Astrocyte (in vitro differentiated cells and primary cell): ENCODE measurements at places on chromosomes 4 and X. TPM values are rescaled to one million over a fixed set of nuclear protein-coding genes. Genes with fewer than 3 reads are reported as not detected.

DNA sequence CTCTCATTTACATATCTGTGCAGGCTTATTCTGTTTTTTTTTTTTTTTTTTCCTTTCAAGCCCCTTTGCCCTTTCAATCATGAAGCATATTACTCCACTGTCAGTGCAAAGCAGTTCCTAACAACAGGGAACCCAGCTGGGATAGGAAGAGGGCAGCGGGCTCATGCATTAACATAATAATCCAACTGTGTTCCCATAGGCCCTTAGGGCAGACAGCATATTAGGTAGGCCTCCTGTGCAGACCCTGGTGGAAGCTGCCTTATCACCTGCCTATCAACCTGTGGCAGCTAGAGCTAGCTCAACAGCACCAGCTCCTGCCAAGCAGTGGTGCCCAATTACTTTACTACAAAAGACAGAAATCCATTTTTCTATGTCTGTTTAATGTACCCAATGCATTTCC lies 49.3 kb downstream of the SLC10A7 start:
- no peaks in the 10 kb centered on the region for H3K27me3 ChIP-seq
- H3K4me3 ChIP-seq: no peak overlapping the region
- no peak for DNase-seq
- H3K4me1 ChIP-seq: no peaks in the 10 kb centered on the region

Gene VCX3B
- total RNA-seq: not detected in 2 replicates

DNA sequence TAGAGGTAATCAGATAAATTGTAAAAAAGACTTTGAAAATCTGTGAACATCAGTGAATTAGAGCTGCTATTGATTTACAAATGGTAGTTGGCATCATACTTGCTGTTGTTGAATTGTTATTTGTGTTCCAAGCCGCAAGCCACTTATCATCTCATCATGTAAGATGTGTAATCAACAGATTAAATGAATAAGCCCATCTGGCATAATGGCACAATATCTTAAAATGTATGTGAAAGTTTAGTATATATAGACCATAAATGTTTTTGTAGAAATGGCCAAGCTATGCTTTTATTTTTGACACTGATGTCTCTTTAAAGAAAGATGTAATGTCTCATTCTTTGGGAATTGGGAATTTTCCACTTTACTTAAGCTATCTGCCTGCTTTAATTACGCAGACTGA lies 682.6 kb upstream of the GNPDA2 start:
- no peak overlapping the region for H3K4me3 ChIP-seq
- H3K27me3 ChIP-seq: no peaks in the 10 kb centered on the region
- no peaks in the 10 kb centered on the region for H3K36me3 ChIP-seq
- H3K27ac ChIP-seq: no peak overlapping the region

DNA sequence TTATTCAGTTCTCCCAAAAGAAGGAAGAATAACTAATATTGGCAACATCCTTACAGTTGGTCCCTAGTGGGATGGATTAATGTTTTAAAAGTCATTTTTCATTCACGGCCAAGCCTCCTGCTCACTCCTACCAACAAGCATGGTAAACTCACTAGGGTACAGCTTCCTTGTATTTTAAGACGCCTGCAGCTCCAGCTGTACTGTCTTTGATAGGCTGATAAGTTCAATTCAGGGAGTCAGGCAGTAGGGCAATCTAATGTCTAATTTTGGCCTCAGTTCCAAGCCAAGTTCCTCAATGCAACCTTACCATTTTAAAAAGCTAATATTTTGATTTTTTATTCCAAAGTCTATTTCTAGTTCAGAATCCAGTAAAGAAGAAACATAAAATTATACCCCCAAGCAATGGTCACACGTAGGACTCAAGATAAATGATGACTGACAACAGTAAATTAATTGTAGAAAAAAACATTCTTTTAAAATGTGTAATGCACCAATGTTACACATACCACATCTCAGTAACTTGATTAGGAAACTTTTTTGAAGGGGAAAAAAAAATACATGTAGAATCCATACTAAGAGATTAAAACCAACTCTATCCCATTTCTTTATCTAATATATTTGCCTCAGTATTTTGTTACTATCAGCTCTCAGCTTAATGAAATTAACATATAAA lies 9.3 kb downstream of the LCORL start:
- no peak overlapping the region for H3K4me3 ChIP-seq
- DNase-seq: no peak
- H3K36me3 ChIP-seq: no peaks in the 10 kb centered on the region
- no peaks in the 10 kb centered on the region for H3K4me1 ChIP-seq

Gene RAB9B
- total RNA-seq: 1.7 and 2.2 TPM in 2 replicates

Gene FAM133A
- 0.18 and 0.36 TPM in 2 replicates for total RNA-seq

Gene UGT2B15
- not detected in 2 replicates for total RNA-seq

Gene SATL1
- 0.09 and 0.19 TPM in 2 replicates for total RNA-seq

GRCh38 chrX:150573106-150573505 lies 4.7 kb downstream of the MTM1 start:
- H3K27ac ChIP-seq: no peak overlapping the region
- DNase-seq: no peak
- H3K4me1 ChIP-seq: peaks cover 8% of the 10 kb centered on the region
- H3K36me3 ChIP-seq: no peaks in the 10 kb centered on the region
- H3K27me3 ChIP-seq: no peaks in the 10 kb centered on the region
- H3K4me3 ChIP-seq: no peak overlapping the region

DNA sequence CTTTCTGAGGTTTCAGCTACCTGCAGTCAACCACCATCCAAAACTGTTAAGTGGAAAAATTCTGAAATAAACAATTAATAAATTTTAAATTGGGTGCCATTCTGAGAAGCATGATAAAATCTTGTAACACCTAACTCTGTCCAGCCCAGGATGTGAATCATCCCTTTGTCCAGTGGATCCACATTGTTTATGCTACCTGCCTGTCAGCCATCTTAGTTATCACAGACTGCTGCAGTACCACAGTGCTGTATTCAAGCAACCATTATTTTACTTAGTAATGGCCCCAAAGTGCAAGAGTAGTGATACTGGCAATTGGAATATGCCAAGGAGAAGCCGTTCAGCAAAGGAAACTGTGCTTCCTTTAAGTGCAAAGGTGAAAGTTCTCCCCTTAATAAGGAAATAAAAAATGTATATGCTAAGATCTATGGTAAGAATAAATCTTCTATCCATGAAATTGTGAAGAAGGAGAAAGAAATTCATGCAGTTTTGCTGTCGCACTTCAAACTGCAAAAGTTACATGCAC lies 20.6 kb downstream of the CAMK2D start:
- H3K4me1 ChIP-seq: no peaks in the 10 kb centered on the region
- no peaks in the 10 kb centered on the region for H3K27me3 ChIP-seq
- no peak overlapping the region for H3K4me3 ChIP-seq
- no peak overlapping the region for H3K27ac ChIP-seq

DNA sequence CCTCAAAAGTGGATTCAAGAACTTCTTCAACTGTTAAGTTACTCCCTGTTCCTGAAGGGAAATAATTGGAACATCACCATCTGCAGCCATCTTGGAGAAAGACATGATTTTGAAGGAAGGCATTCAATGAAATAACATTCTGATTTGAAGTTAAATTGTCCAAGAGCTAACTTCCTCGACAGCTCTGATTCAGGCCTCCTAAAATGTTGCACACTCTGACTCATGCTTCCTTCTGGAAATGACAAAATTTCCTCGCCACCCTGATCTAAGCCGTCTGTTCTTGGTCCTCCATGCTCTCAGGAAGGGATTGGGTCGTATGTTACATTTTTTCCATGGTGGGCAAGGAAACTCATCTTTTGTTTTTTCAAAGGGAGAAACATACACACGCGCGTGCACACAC lies 496.9 kb upstream of the DIPK2B start:
- H3K4me3 ChIP-seq: no peak overlapping the region
- peak; percentile 75 for DNase-seq
- no peaks in the 10 kb centered on the region for H3K4me1 ChIP-seq
- no peaks in the 10 kb centered on the region for H3K27me3 ChIP-seq
- H3K36me3 ChIP-seq: no peaks in the 10 kb centered on the region
- peak overlapping the region; percentile 63 for H3K27ac ChIP-seq

DNA sequence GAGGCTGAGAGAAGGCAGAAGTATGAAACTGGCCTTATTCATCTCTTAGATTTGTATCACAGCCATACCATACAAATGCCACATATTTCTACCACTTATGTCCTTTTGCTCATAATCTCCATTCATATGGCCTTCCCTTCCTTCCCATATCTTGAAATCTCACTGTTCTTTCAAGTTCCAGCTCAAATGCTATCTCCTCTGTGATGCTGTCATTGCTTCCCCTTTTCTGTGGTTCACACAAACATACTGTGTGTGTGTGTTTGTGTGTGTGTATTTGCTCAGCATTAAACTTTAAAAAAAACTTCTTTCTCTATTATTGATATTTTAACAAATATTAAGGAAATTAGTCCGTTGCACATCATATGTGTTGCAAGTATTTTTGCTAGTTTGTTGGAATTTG lies 26.7 kb downstream of the PHKA1 start:
- no peak overlapping the region for H3K27ac ChIP-seq
- no peaks in the 10 kb centered on the region for H3K4me1 ChIP-seq
- H3K4me3 ChIP-seq: no peak overlapping the region
- no peaks in the 10 kb centered on the region for H3K27me3 ChIP-seq
- H3K36me3 ChIP-seq: no peaks in the 10 kb centered on the region

Gene GAGE12D
- total RNA-seq: not detected in 2 replicates

DNA sequence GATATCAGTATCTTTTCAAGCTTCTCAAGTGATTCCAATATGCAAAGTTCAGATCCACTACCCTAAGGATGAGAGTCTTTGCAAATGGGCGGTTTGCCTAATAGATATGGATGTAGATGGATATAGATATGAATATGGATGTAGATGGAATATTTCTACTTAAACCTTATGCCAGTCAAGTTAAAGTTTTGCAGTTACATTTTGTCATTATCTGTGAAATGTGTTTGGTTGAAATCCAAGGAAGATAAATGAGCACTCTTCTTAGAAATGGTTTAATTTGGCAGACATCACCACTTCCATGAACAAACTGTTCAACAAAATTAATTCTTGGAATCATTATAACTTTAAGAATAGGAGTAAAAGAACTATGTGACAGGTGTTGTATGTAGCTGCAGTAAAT lies 1066.6 kb downstream of the PCDH18 start:
- H3K4me3 ChIP-seq: no peak overlapping the region
- no peaks in the 10 kb centered on the region for H3K36me3 ChIP-seq

DNA sequence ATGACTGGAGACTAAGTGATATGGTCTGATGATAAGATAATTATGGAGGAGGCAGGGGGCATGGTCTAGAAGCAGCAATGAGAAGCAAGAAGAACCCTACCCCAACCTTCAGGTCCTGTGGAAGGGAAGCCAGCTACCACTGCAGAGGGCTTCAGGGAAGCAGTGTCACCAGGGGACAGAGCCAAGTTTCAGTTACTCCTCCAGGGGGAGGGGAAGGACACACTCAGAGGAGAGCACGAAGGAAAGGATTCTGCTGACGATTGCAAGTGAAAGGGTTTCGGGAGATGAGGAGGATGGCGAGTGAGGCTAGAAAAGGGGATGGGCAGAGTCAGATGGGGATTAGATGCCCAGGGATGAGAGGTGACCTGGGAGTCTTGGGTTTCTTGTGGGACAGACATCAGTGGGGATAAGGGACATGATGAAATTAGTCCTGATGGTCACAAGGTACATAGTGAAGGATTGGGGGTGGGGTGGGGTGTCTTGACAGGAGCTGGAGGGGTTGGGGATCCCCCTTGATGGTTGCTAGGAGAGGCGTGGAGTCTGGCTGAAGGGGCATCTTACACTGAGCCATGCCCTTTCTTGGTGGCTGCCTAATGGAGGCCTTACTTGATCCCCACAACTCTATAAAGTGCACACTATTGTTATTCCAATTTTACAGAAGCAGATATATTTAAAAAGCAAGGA lies 45.4 kb downstream of the TIGD4 start:
- no peaks in the 10 kb centered on the region for H3K4me1 ChIP-seq
- peaks cover 5% of the 10 kb centered on the region for H3K27me3 ChIP-seq
- no peak overlapping the region for H3K27ac ChIP-seq
- no peak for DNase-seq
- no peaks in the 10 kb centered on the region for H3K36me3 ChIP-seq

GRCh38 chrX:100316987-100317386 lies 93.1 kb downstream of the PCDH19 start:
- H3K4me3 ChIP-seq: no peak overlapping the region
- H3K27ac ChIP-seq: no peak overlapping the region
- H3K27me3 ChIP-seq: no peaks in the 10 kb centered on the region
- H3K36me3 ChIP-seq: no peaks in the 10 kb centered on the region

DNA sequence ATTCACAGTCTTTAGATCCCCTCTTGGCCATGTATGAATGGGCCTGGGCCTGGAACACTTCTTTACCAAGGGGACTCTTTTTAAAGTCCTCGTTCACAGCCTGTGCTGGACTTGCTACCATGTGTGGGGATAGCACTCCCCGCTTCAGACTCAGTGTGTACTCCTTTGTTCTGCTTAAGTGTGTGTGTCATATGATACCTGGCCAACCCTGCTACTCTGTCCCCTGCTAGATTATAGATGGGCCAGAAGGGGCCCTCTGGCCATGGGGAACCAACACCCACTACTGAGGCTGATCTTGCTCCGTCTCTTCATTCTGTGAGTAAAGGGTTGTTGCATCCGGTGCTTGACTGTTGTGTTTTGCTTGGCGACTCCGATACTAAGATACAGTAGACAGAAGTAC lies 8.0 kb downstream of the CCDC110 start:
- no peak overlapping the region for H3K27ac ChIP-seq
- no peaks in the 10 kb centered on the region for H3K4me1 ChIP-seq
- no peak for DNase-seq
- no peaks in the 10 kb centered on the region for H3K27me3 ChIP-seq
- no peaks in the 10 kb centered on the region for H3K36me3 ChIP-seq
